ENCODE measurements at places on chromosomes 2 and 18. TPM values are rescaled to one million over a fixed set of nuclear protein-coding genes. Genes with fewer than 3 reads are reported as not detected.

- H3K27me3 ChIP-seq: no peaks in the 10 kb centered on the region
- H3K36me3 ChIP-seq: no peaks in the 10 kb centered on the region
- peak overlapping the region; percentile 62 for H3K27ac ChIP-seq
- peak; percentile 45 for DNase-seq
- H3K4me1 ChIP-seq: peaks cover 19% of the 10 kb centered on the region
- no peak overlapping the region for H3K4me3 ChIP-seq
Observed at GRCh38 chr2:108594982-108595464, 60.8 kb downstream of the LIMS1 start.

- peaks cover 32% of the 10 kb centered on the region for H3K4me1 ChIP-seq
- H3K27ac ChIP-seq: no peak overlapping the region
- H3K36me3 ChIP-seq: no peaks in the 10 kb centered on the region
- peaks cover 33% of the 10 kb centered on the region for H3K27me3 ChIP-seq
- no peak overlapping the region for H3K4me3 ChIP-seq
- DNase-seq: no peak
Observed at GRCh38 chr2:232416521-232417470, 10.2 kb downstream of the ALPG start.

DNA sequence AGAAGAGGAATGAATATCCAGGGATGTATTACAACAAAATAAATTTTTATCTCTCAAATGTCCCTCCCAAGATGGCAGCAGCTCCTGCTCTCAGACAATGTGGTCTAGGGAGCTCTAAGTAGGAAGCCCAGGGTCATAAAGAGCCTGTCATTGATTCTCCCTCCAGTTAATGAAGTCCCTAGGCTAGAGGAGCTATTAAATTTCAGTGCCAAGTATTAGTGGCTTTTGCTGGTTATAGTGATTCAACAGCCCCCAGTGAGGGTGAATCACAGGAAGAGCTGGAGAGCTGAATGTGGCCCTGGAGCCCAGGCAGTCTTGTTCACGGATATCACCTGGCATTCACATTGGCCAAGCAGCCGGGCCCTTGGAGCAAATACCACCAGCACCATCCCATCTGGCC is 109.8 kb upstream of the YPEL5 start:
- no peak for DNase-seq
- H3K27me3 ChIP-seq: no peaks in the 10 kb centered on the region
- no peak overlapping the region for H3K4me3 ChIP-seq
- no peaks in the 10 kb centered on the region for H3K36me3 ChIP-seq
- no peaks in the 10 kb centered on the region for H3K4me1 ChIP-seq

DNA sequence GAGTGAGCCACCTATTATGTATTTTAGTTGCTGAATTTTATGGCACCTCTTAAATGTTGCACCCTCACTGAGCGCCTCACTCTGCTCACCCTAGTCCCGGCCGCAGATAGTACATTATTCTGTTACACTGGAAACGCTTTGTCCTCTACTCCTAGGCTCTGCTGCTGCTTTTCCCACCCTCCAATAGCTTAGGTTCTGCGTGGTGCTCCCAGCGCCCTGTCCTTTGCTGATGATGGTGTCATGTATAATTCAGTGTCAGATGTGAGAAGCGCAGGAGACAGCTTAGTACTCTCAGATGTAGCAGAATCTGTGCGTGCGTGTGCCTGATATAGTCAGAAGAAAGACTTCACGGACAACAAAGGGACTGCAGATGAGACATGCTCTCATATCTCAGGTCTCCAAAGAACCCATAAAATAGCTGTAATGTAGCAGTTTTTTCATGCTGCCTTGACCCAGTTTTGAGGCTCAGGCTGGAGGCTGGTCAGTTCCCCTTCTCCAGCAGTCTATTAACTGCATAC is 1.4 kb upstream of the REEP1 start:
- peaks cover 13% of the 10 kb centered on the region for H3K4me1 ChIP-seq
- no peaks in the 10 kb centered on the region for H3K36me3 ChIP-seq
- H3K4me3 ChIP-seq: no peak overlapping the region
- DNase-seq: no peak
- H3K27me3 ChIP-seq: peaks cover 18% of the 10 kb centered on the region

DNA sequence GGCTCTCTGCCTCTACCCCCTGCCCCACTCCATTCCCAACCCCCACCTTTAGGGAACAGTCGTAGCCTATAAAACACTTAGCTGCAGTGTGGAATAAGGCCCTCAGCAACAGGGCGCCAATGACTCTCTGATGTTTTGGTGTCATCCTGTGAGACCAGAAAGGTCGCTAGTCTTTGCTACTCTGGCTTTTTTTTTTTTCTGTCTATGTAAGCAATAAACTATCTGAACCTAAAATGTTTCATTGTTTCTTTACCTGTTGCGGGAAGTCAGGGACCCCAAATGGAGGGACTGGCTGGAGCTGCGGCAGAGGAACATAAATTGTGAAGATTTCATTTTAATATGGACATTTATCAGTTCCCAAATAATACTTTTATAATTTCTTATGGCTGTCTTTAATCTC is 154.6 kb downstream of the COPS8 start:
- no peak overlapping the region for H3K4me3 ChIP-seq
- DNase-seq: no peak
- H3K4me1 ChIP-seq: no peaks in the 10 kb centered on the region
- H3K27ac ChIP-seq: no peak overlapping the region

DNA sequence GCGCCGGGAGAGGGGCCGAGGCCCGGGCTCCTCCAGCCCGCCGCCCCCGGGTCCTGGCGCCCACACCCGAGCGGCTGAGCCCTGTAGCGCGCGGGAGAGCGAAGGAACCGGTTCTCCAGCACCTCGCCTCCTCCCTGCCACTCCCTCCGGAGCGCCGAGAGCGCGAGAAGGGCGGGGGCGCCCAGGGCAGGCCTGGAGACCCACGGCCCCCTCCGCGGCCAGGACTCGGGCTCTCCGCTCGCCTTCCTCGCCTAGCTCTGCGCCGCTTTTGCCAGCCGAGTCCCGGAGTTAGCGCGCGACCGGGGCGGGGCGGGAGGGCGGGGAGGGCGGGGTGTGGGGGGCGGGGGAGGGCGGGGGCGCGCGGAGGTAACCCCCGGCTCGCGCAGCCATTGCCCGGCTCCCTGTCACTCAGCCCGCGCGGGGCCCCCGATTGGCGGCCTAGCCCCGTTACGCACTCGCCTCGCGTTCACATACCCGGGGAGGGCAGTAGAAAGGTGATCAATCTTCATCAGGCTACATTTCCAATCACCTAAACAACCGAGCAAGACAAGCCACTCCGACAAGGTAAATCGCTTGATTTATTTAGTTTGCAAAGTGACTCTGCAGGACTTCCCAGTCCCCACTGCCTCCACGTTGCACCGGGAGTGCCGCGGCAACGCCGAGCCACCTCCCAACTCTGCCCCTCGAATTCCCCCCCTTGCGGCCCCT is at the start of gene OTX1:
OTX1 (plus strand) TSS at position 497 of the 708 bp plus-strand sequence. CDS start 2,161 bp downstream, outside the sequence.
- peak; percentile 92 for DNase-seq
- peaks cover 85% of the 10 kb centered on the region for H3K27me3 ChIP-seq
- H3K27ac ChIP-seq: no peak within 1 kb of the TSS
- H3K36me3 ChIP-seq: no peaks in the 10 kb centered on the region
- H3K4me3 ChIP-seq: peak within 1 kb of the TSS; percentile 46
- peaks cover 85% of the 10 kb centered on the region for H3K4me1 ChIP-seq

- H3K27ac ChIP-seq: no peak overlapping the region
- H3K27me3 ChIP-seq: no peaks in the 10 kb centered on the region
- no peak overlapping the region for H3K4me3 ChIP-seq
- H3K36me3 ChIP-seq: no peaks in the 10 kb centered on the region
- no peak for DNase-seq
Observed at GRCh38 chr2:127392133-127392827, 4.5 kb upstream of the MAP3K2 start.

DNA sequence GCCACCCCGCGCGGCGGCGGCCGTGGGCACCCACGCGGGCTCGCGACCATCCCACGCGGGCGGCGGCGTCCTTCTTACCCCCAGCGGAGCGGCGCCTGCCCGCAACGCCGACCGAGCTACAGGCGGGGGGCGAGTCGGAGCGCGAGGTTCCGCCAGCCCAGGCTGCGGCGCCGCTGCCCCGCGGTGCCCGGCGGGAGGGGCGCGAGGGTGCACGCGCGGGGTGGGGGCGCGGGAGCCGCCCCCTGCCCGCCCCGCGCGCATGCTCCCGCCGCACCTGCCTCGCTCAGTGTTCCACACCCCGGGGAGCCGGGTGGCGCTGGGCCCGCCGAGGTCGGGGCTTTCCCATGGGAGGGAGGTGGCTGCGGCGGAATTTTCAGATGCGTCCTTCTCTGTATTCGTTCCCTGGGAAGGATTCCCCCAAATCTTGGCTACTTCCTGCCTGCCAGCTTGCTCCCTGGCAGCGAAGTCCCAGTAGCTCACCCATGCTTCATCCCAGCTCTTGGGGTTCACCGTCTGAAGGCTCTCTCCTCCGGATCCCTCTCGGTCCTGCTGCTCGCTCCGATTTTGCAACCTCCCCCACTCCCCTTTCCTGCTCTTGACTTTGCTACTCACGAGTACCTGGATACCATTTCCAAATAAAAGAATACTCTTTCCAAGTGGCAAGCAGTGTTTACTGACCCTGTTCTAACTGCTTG is at the start of gene L3MBTL4:
L3MBTL4 (minus strand) TSS at position 189 of the 695 bp plus-strand sequence. CDS start 103,286 bp downstream, outside the sequence.
- DNase-seq: peak; percentile 93
- peaks cover 10% of the 10 kb centered on the region for H3K4me1 ChIP-seq
- H3K4me3 ChIP-seq: peak within 1 kb of the TSS; percentile 89
- peak within 1 kb of the TSS; percentile 89 for H3K27ac ChIP-seq
- no peaks in the 10 kb centered on the region for H3K36me3 ChIP-seq

- H3K4me3 ChIP-seq: no peak overlapping the region
- DNase-seq: no peak
- no peaks in the 10 kb centered on the region for H3K27me3 ChIP-seq
- H3K36me3 ChIP-seq: peaks cover 44% of the 10 kb centered on the region
- H3K27ac ChIP-seq: no peak overlapping the region
Observed at GRCh38 chr18:48669991-48670750, 131.3 kb downstream of the CTIF start.

DNA sequence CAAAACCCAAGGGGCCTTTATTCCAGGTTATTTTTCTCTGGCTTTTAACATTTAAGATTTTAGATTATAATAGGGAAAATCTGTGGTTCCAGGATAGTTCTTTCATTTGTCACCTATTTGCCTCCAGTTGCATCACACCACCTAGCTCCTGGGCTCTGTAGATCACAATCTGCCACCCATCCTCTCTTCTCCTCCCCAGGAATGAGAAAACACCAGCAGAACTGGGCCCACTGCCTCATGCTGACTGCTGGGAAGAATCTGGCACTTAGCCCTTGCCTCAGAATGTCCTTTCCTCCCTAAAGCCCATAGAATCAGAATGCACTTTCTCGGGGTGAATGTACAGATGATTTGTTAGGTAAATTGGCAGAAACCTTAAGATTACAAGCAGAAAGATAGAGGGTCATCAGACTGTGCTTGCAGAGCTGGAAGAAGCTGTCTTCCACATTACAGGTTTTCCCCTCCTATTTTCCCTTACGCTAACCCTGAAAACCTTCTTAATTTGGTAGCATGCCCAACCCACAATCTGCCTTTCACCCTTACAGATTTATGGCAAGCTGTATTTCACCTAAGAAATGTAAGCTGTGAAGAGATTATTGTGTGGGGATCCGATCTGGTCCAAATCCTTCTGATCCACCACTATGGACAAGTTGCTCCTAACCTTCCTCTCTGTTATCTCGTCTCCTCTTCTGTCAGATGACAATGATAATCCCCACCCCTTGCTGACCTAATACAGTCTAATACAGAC is 72.6 kb downstream of the LRRC30 start:
- no peaks in the 10 kb centered on the region for H3K36me3 ChIP-seq
- H3K4me3 ChIP-seq: no peak overlapping the region
- H3K27ac ChIP-seq: no peak overlapping the region
- no peaks in the 10 kb centered on the region for H3K27me3 ChIP-seq
- no peak for DNase-seq
- no peaks in the 10 kb centered on the region for H3K4me1 ChIP-seq

DNA sequence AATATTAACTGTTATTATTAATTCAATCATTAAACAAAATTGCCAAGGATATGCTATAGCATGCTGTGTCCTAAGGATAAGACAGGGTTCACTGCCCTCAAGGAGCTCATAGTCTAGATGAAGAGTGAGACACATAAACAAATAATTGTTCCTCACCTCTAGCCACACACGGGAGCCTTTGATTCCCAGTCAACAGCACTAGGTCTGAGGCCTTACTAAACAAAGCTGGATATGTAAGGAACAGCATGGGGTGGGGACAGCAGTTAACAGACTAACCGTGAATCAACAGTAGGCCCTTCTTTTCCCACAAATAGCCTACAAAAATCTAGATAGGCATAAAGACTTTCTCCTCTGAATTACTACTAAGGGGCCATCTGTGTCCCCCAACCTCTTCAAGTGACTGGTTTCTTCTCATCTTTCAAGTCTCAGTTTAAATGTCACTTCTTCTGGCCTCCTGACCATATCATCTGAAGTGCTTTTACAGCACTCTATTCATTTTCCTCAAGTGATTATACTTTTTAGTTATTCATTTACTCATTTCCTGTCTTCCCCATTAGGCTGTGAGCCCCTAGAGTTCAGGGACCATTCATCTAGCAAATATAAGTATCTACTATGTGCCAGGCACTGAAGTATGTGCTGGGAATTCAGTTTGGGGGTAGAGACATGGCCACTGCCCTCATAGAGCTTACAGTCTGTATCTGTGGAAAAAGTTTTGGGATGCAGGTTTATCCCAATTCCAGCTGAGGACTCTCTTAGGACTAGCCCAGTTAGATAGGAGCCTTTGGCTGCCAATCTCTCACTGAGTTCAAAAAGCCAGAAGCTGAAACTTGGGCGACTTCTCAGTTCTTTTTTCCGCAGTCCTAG is 29.9 kb upstream of the IHH start:
- H3K27me3 ChIP-seq: no peaks in the 10 kb centered on the region
- peaks cover 5% of the 10 kb centered on the region for H3K4me1 ChIP-seq
- DNase-seq: no peak

DNA sequence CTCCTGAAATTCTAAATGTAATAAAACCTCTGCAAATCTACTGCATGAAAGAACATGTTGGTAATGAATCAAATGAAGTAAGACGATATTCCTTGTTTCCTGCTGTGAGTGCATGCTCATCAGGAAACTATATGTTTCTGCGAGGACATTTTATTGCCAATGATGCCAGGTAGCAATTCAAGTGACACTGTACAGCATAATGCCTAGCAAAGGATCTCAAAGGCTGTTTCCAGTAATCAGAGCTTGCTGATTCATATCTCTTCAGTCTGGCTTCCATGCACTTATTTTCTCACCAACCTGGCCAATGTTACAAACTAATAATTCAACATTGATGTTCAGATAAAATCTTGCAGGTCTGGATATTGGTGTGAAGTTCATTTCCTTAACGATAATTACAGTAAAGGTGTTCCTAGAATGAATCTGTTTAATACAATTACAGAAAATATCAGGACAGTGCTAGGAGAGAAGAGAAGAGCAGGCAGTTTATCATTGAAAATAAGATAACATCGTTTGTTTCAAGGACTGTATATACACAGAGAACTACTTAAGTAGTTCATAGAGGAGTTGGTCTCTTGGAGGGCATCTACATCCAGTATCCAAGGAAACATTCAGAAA is 568.5 kb upstream of the SOX11 start:
- no peaks in the 10 kb centered on the region for H3K36me3 ChIP-seq
- H3K4me3 ChIP-seq: no peak overlapping the region
- H3K27me3 ChIP-seq: no peaks in the 10 kb centered on the region
- no peak for DNase-seq
- H3K27ac ChIP-seq: no peak overlapping the region

MEP1B gene
- total RNA-seq: not detected

KCNG2 gene
- total RNA-seq: not detected

C1QL2 gene
- not detected for total RNA-seq

MAP3K19 gene
- 0.34 TPM for total RNA-seq

ARHGEF4 gene
- total RNA-seq: 21.2 TPM

B3GNT7 gene
- total RNA-seq: 82.5 TPM

CCL20 gene
- 3.8 TPM for total RNA-seq

CYTIP gene
- total RNA-seq: 29.9 TPM

CHRNA1 gene
- total RNA-seq: not detected

UGT1A8 gene
- not detected for total RNA-seq

TANC1 gene
- 84.7 TPM for total RNA-seq

XDH gene
- 0.67 TPM for total RNA-seq

Data from upper lobe of left lung (tissue), 6 donors.